SHP77 treated with DMSO at 0.1 percent for 48 hours (cell line): ENCODE measurements at places on chromosomes 5 and 9.

DNA sequence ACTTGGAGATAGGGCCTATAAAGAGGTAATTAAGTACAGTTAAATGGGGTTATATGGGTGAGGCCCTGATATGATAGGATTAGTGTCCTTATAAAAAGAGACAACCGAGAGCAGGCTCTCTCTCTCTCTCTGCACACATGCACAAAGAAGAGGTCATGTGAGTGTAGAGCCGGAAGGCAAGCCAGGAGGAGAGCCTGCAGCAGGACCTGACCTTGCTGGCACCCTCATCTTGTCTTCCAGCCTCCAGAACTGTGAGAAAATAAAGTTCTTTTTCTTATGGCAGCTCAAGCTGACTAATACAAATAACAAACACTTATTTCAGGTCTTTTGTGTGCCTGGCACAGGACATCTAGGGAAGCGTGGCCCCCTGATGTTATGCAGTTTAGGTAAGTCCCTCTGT is 62.1 kb downstream of the ARHGAP26 start:
- DNase-seq: no peak

DNA sequence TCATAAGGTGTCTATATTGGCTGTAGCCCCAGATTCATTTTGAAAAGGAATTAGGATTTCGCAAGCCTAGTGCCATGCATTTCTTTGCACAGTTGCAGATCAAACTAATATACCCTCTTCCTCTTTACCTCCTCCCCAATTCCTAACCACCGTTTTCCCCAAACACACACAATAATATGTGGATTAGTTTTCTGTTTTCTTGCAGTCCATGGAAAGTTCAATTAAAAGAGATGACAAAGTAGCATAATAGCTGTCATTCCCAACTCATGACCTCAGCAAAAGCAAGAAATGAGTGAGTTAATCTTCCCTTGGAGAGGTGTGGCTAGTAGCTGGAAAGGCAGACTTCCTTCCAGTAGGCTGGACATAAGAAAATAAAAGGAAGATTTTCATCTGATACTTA is 349.1 kb downstream of the TMEM232 start:
- no peak for DNase-seq

DNA sequence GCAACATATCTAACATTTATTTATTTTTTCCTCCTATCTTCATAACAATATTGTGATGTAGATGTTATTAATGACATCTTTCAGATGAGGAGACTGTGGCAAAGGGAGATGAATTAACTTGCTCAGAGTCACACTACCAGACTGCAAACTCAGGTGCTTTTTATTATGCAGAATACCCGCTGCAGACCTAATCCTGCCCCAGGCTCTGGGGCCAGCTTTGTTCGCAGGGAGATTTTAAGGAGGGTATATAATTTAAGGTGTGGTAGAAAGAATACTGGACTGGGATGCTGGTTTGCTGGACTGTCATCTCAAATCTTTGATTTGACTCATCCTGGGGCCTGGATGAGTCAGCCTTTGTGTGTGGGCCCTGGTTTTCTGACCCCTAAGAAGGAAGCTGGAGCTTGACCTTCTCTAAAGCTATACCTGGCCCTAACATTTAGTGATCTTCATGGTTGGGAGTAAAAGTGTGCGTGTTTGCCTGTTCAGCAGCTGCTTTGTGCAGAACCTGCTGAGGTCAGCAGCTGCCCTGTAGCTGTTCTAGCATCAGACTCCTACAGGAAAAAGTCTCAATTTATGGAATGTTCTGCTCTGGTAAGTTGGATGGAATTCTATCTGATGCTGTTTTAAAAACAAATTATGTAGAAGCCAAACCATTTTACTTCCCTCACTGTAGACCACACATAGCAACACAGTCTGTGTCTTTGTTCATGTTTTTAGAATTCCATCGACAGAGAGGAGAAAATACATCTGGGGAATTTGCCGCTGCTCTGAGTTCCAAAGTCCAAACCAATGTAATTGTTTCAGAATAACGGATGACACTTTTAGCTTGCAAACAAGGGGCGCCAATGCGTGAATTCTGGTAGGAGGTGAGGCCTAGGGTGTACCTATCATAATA is 4.5 kb downstream of the SLC36A1 start:
- DNase-seq: no peak

DNA sequence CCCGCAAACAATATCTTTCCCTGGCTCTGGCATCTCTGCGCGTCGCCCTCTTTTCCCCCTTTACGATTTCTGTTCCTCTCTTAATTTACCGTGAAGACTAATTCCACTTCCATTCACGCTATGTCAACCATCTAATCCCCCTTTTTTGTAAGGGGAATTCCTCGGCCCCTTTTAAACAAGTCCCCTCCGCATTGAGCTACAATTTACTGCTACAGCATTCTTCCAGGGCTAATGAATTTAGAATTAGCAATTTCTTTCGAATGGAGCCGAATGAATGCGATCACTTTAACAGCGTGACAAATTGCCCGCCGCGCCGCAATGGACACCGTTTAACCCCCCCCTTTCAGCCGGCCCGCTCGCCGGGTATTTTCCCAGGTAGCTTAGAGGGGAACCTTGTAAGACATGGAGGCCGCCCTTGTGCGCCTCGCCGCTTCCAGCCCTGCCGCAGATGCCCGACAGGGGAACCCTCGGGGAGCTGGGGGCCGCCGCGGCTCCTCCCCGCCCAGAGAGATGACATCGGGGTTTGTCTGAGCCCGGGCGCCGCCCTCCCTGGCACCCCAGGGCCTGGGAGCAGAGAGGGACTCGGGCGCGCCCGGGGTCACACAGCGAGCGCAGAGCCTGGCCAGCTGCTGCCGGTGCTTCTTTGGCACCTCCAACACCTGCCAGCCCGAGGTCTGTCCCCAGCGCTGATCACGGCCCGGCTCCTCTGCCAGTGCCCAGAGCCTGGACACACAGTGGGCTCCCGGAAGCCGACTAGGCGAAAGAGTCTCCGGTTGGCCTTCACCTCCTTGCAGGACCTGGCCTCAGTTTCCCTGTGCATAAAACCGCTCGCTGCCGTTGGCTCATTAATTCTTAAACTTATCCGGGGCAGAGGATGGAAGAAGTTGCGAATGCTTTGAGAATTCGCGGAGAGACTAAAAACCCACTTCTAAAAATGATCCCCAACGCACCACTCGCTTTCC is 1.3 kb downstream of the PRDM12 start:
- no peak for DNase-seq

DNA sequence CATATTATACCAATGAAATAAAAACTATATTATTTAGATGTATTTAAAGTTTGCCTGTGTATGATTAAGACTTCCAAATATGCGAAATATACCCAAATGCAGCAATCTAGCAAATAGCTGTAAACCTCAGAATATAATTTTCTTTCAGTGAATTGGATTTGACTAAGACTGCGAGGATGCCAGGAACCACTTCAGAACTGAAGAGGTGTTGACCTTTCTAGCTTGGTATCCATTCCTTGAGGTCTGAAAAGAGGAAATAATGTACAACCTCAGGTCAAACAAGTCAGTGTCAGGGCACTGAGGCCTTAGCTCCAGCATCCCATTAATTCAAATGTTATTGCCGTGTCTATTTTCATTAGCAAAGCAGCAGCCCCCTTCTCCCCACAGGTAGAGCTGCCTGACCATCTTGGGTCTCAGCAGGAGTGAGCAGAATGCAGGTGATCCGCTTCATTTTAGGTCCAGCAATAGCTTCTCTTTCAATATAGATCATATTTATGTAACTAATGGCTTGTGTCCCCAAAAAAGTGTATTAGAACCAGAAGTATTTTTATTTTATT is 100.0 kb downstream of the KIAA1958 start:
- no peak for DNase-seq

DNA sequence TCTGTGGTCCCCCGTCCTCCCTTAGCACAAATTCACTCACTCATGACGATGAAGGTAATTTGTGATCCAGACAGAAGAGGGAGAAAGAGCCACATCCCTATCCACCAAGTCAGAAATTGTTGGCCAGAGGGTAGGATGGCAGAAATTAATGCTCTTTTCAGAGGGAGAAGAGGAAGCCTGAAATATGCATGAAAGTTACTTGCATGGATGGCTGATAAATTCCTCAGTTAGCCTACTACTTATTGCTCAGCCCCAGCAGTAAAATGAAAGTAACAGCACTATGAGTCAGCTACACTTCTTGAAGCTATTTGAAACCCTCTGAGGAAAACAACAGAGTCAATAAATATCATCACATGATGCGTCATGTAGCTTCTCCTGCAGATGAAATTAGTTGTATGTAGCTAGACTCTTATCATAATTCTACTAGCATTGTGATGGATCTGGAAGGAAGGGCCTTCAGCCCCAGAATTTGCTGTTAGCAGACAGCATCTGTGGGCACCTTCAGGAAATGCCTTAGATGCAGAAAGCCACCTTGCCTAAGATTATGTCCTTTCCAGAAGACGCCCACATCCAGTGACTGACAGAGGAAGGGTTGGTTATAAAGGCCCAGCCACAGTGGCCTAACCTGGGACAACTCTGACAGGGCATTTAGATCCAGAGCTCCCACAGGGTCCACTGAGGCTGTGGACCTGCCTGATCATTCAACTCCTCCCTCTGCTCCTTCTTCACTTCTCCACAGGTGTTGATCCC is 81.2 kb upstream of the CCDC112 start:
- DNase-seq: no peak

- no peak for DNase-seq
Observed at GRCh38 chr9:93193388-93194220, 9.7 kb downstream of the WNK2 start.

DNA sequence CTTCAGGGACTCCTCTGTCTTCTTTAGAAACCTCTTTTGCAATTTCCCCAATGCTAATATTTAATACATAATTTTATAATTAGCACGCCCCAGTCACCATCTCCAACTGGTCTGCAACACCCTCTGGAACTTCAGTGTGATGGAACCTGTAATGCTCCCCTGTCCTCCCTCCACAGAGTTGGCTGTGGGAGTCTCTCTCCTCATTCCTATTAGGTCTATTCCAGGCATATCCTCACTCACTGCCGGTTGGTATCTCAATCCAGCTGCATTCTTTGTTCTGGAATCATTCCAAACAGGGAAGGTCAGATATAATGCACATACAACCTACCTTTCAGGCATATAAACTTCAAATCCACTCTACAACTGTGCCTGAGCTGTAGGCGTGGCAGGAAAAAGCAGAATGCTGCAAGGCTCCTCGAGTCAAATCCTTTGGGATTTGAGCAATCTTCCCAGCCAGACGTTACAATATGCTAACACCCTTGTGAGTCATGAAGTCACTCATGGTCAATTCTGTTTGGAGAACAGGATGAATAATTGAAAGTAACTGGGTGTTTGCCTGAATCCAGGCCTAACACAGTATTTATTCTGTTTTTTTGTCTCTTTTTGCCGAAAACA is 293.8 kb downstream of the CWC27 start:
- DNase-seq: no peak
